ENCODE measurements at places on chromosomes 7 and 10.

GRCh38 chr7:46076527-46076926, 155.5 kb upstream of the IGFBP3 start:
- no peak for DNase-seq

DNA sequence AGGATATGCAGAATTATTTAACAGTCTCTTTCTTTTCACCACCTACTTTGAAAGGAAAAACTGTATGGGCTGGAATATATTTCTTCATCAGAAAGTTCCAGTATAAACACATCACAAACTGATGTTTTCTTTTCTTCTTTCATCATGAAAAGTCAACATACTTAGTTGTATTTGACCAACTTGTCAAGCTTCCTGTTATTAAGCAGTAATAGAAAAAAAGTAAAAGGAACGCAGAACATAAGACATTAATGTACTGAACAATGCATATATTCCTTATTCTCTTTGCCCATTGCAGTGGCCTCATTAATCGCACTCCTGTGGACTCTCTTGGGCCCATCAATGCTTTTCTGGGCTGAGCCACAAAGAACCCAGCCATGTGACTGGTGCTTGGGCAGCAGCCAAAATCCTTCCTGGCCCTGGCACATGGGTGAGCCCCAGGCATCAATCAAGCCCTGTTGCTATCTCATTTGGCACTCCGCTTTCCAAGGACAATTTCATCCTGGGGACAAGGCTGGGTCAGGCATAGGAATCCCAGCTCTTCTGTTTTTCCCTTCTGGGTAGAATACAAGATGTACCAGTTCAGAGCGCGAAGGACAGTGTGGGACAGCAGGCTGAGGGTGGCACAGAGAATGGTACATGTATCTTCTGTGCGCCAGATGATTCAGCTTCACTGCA, 42.3 kb downstream of the RHOBTB1 start:
- DNase-seq, result no peak

DNA sequence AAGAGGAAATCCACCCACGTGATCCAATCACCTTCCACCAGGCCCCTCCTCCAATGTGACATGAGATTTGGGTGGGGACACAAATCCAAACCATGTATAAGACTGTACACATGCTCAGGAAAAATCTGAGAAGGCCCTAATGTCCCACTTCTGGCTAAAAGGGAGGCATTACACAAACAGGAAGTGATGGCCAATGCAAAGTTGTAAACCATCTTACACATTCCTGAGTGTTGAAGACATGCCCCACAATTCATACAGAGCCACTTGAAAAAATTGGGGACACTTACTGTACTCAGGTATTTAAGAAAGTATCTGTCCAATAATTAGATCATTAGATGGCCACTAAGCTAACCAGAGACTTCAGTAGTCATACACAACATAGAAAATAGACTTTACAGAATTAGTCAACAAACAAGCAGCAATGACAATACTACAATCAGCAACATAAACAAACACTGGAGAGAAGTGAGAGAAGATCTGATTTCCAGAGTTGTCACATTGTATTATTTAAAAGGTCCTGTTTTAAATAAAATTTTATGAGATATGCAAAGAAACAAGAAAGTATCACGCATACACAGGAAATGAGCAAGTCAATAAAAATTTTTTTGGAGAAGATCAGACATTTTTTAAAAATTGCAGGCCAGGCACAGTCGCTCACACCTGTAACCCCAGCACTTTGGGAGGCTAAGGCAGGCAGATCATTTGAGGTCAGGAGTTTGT, 143.3 kb downstream of the DGKI start:
- no peak for DNase-seq

DNA sequence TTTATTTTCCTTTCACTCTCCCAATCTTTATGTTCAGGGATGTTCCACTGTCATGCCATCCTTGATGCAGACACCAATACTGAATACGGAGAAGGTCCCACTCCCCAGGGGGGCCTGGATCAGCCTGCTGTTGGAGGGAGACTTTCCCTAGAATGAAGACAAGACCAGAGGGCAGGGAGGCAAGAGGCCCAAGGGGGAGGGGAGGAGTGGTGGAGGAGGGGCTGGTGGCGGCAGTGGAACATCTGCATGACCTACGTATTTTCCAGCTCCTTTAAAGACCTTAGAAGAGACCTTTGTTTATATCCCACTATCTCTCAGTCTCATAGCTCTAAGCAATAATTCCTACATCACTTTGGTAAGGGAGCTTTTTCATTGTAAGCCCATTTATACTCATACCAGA, 183.0 kb downstream of the HECW1 start:
- no peak for DNase-seq

DNA sequence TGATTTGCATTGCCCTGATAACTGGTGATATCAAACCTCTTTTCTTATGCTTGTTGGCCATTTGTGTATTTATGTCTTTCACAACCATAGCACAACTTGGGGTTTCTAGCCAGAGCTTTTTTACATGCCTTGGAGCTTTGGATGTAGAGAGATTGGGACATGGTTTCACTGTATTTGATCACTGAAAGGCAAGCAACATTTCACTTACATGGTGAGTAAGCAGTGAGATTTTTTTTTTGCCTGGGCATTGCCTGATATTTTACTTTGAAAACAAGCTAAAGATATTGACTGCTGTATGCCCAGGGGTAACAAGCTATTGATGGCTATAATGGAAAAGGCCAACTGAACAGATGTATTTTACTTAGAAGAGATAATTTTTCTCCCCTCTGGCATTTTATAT, 259.0 kb downstream of the PHTF2 start:
- no peak for DNase-seq

- no peak for DNase-seq
Observed at GRCh38 chr10:111716032-111716431, 467.5 kb downstream of the GPAM start.

- DNase-seq, result no peak
Observed at GRCh38 chr10:83218205-83218604, 921.1 kb upstream of the GHITM start.

DNA sequence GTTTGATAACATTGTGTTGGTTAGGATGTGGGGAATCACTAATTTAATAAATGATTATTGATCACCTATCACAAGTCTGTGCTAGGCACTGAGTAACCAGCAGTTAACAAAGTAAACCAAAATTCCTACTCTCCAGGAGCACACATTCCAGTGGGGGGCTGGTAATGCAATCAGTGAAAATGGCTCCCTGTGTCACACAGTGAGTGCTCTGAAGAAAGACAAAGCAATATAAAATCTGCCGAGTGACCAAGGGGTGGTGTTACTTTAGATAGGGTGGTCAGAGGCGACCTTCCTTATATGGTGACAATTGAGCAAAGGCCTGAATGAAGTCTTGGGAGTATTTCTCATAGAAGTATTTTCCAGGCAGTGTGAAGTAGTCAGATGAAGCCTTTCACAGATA, 13.6 kb upstream of the SMC3 start:
- DNase-seq, result no peak

GRCh38 chr7:52786174-52786573, 249.3 kb upstream of the POM121L12 start:
- DNase-seq, result no peak

All from SIG-M5 (cell line).